ENCODE measurements at places on chromosomes 1 and 21.

- DNase-seq = no peak
These were observed 15.9 kb downstream of the SHISA4 start for GRCh38 chr1:201904579-201904978.

- DNase-seq = no peak
These were observed 5.9 kb upstream of the MTFR1L start for GRCh38 chr1:25813734-25814471.

DNA sequence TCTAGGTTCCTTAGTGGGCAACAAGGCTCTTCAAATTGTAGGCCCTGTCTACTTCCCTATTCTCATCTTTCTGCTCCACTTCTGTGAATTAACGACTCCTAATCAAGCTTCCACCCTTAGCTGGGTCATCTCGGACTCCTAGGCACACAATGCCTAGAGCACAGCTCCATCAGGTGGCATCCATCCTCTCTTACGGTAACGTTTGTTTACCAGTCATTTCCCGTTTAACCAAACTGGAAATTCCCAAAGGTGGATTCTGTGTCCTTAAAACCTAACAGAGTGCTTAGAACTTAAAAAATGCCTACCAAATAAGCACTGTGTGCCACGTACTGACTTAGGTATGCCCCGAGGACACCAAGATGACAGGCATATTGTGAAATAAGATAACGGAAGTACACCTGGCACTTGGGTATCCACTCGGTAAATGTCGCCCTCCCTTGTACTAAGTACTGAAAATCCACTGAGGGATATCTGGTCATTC is 1.5 kb downstream of the PARP1 start:
- no peak for DNase-seq

DNA sequence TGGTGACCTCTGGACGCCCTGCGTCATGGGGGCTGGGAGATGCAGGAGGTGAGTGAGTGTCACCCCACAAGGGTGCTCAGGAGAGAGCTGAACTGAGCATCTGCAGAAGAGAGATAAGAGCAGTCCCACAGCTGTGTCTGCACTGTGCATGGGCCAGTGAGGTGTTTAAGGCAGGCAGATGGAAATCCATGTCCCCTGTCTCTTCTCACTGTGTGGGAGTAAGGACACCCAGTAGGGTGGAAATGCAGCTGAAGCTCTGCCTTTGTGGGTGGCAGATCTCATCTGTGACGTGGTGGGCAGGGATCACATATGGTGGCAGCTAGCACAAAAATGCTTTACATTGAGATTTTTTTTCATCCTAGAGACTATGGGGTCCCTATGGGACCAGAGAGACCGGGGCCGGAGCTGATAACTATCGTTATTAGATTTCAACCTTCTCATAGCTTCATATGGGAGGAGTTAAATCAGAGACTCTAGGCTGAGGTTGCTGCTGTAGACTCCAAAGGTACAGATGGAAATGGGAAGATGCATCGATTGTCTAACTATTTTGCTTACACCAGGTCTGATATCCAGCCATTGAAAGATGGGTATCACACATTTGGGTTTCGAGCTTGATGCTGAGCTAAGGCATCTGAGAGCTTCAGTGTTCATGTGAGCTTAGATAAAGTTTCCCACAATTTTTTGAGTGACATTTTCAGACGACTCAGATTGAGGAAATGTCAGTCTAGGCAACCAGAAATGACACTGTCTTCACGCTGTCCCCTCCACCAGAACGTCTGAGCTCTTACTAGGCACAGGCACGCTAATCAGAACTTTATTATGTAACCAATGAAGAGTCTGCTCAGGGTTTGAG is 65.3 kb upstream of the PSEN2 start:
- DNase-seq = no peak

DNA sequence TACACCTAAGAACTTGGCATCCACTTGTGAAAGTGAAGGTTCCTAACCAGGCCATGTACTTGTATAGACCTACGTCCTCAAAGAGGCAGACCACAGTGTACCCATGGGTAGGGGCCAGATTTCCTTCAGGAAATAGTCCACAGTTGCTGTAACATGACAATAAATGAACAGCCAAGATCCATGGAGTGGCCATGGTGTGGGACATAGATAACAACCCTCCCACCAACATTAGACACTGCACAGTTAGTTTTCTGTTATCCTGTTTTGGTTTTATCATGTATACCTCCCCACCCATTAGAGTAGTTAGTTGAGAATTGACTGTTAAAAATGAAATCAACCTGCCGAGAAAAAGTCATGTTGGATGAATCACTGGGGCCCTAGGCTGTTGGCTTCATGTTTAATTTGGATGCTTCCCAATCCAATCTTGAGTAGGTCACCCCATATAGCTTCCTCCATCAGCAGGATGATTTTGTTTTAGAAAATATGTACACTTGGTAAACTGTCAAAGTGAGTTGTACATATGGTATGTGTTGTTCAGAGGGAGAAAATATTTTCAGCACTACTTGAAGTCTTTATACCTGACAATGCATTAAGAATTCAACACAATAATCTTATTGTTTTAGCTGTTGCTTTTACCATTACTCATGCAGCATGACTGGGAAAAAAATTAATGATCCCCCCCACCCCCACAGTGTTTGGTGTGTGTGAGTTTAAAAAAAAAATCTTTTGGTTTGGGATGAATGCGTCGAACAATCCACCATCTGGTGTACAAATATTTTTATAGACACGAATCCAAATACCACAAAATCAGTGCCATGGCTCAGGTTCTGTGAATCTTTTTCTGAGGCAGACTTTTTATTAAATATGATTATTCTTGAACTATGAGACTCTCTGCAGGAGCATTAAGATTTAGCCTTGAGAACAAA is 88.3 kb upstream of the ARHGAP29 start:
- DNase-seq = no peak

GRCh38 chr1:191608367-191608766 is 549.9 kb upstream of the RGS18 start:
- DNase-seq = no peak

- DNase-seq = peak; percentile 10
These were observed 504 bp downstream of the PHTF1 start for GRCh38 chr1:113758631-113759332.

DNA sequence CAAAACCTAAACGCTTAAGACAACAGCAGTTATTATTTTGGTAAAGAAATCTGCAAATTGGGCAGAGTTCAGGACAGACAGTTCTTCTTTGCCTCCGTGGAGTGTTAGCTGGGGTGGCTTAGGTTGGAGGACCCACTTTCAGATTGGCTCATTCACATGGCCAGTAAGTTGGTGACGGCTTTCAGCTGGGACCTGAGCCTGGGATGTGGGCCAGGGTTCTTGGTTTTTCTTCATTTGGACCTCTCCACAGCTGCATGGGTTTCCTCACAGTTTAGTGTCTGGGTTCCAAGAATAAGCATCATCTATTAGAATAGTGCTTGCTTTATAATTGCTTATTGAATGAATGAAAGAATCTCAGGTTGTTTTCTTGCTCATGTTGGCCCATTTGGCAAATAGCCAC is 72.2 kb downstream of the ATF6 start:
- DNase-seq = no peak

DNA sequence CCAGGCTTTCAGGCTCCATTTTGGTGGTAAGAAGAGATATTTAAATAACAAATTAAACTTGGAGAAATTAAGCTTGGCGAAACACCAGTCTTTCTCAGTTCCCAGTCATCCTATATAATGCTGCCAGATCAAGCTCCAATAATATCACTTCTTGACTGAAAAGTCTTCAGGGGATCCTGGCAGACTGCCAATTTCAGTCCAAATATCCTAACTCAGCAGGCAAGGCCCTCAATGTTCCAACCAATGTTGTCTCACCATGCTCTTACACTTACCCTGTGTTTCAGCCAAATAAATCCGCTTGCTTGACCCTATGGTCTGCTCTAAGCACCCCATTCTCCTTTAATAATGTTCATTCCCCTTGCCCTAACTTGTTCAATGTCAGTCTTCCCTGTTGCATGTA is 39.9 kb upstream of the BCL10 start:
- no peak for DNase-seq
